ENCODE measurements at places on chromosomes 11 and 22. TPM values are rescaled to one million over a fixed set of nuclear protein-coding genes. Genes with fewer than 3 reads are reported as not detected.

Gene NAA40
- 4.7 TPM for total RNA-seq

Gene OR52H1
- total RNA-seq: 0.52 TPM

Gene APOA1
- 3.7 TPM for total RNA-seq

Gene MED17
- total RNA-seq: 25.1 TPM

Gene RAG1
- 1.6 TPM for total RNA-seq

Gene OR5J2
- not detected for total RNA-seq

Gene NCF4
- 6.8 TPM for total RNA-seq

Gene KCNJ1
- not detected for total RNA-seq

Gene RGL4
- 0.52 TPM for total RNA-seq

Gene ARL14EP
- total RNA-seq: 26.1 TPM

Gene PGR
- not detected for total RNA-seq

Gene ST3GAL4
- 20.9 TPM for total RNA-seq

Gene SCGB1D2
- not detected for total RNA-seq

Gene FGF4
- 1.6 TPM for total RNA-seq

Gene DENND6B
- total RNA-seq: 1.0 TPM

Gene WT1
- not detected for total RNA-seq

Gene MOV10L1
- 2.1 TPM for total RNA-seq

Gene CDCA5
- 1.0 TPM for total RNA-seq

Gene ART1
- total RNA-seq: 2.1 TPM

Gene LSP1
- total RNA-seq: 29.2 TPM

Measured in skeletal muscle tissue (tissue), 5 donors.